ENCODE measurements at places on chromosomes 13 and 19. TPM values are rescaled to one million over a fixed set of nuclear protein-coding genes. Genes with fewer than 3 reads are reported as not detected.

TLE6 gene
- total RNA-seq, result 0.40 TPM

DHRS12 gene
- total RNA-seq, result 7.3 TPM

RAB4B gene
- 17.8 TPM for total RNA-seq

PSG1 gene
- not detected for total RNA-seq

Data from esophagus mucosa (tissue), 1 donor.